ENCODE measurements at places on chromosomes 7 and 10.

- DNase-seq, result no peak
These were observed 40.7 kb downstream of the ZCCHC24 start for GRCh38 chr10:79404690-79405131.

- DNase-seq, result no peak
These were observed 341.5 kb upstream of the AOAH start for GRCh38 chr7:37065779-37066271.

DNA sequence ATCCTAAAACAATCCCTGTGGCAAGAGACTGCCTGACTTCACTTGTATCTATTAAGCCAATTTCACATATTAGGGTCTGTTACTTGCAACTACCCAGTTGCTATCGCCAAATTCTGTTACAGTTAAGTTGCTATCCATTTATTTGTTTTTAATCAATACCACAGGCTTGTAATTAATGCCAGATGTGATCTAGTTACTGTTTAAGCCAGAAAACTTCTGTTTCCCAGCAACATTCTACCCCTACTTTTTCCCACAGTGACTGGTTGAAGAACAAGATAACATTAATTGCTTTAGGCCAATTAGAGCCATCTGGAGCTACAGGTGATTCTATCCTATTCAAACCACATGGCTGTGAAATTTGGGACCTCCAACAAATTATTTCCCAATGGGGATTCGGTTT, 131.3 kb downstream of the ALOX5 start:
- DNase-seq, result no peak

- DNase-seq, result peak; percentile 45
These were observed 24.9 kb downstream of the NRBF2 start for GRCh38 chr10:63157845-63158624.

GRCh38 chr7:103521937-103522336, 75.9 kb upstream of the SLC26A5 start:
- no peak for DNase-seq

DNA sequence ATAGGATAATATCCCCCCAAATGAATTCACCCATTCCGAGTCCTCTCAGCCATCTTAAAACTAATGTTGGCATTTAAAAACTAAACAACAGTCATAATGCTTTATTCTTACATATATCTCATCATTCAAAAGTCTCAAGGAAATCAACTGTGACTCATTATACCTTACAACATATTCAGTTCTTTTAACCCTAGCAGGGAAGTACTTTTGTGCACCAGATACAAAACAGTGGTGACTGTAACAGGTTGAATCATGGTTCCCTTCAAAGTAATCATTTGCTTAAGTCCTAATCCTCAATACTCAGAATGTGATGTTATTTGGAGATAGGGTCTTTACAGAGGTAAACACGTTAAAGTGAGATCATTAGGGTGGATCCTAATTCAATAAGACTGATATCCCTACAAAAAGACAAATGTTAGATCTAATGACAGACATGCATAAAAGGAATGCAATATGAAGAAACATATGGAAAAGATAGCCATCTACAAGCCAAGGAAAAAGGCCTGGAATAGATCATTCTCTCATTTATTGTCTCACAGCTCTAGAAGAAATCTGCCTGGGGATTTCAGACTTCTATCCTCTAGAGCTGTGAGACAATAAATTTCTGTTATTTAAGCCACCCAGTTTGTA, 42.3 kb downstream of the RELN start:
- DNase-seq, result no peak

DNA sequence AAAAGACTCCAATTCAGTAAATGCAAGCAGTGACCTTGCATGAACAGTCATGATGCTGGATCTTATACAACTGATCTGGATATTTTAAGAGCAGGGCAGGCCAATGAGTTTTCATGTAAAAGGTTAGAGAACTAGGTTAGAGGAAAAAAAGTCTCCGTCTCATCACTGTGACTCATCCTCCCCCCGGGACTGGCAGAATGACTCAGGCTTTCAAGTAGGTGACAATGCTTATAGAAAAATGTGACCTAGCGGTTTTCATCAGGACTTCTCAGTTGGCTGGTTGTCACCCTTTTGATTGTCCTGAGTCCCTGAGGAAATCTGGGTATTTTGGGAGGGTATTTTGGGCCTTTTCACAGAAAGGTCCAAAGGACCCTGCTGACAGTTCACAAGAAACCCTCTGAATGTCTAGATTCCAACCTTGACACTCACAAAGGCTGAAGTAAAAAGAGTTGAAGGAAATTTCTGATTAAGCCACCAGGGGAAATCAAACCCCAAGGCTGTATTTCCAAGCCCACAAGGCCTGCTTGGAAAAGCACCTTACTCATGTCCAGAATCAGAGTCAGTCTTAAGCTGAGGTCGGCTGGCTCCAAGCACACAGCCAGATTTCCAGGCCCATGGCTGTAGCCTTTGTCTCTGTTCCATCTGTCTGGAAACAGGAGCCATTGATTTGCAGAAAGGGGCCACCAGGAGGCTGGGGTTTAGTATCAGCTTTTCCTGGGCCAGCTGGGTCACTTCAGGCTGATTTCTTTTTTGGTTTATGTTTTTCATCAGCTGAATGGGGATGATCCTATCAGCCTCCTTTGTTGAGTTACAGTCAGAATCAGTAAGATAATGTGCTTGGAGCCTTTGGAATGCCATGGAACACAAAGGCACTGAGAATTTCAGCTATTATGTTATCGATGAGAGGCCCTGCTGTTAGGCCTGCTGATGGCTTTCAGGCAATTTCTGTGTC, 226.4 kb upstream of the HABP2 start:
- no peak for DNase-seq

- no peak for DNase-seq
These were observed 211.9 kb downstream of the GALNT17 start for GRCh38 chr7:71343892-71344291.

DNA sequence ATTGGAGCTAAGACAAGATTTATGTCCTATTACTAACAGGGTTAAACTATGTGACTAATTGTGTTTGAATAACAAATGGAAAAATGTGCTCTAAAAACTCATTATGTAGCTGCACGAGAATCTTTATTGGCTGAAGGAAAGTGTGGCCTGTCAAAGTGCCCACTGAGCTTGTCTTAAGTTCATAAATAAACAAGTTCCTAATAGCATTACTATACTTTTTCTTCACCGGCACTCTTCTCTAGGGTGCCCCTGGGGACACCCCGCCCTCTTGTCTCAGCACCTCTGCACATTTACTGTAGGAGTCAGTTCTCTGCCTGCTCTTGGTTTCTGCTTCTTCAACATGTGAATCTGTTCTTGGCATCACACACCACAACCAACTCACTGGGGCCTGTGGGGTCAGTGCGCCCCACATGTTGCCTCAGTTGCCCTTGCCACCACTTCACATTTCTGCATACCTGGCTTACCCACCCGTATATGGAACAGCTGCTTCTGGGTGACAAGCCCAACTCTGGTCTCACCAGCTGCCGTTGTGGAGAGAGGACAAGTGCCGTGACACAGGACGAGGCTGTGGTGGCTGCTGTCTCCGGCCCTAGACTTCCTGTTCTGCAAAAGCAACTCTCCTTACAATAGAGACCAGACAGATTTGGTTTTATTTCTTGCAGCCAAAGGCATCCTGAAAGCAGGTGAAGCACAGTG, 96.3 kb upstream of the DDC start:
- DNase-seq, result no peak

DNA sequence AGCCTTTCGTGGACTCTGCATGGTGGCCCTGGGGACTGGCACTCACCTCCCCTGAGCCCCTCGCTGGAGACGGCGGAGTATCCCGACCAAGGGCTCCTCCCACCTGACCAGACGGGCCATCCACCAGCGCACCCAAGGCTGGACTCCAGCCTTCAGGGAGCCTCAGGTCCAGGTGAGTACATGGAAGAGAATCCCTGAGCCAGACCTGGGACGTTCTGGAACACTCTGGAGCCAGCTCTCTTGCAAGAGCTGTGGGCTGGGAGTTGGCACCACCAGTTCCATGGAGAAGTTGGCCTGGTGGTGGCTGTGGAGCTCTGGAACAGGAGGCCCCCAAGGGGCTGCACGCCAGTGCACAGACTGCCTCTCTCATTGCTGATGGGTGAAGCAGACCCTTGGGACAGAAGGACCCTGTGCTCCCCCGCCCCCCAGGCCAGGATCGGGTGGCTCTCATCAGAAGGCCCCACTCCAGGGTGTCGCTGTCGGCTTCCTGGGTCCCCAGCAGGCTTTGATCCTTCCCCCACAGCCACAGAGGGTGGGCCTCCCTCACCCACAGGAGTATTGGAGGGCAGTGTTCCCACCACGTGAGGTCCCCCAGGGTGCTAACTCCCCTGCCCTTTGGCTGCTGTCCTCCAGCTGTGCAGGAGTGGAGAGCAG, 189.9 kb downstream of the EBF3 start:
- no peak for DNase-seq

DNA sequence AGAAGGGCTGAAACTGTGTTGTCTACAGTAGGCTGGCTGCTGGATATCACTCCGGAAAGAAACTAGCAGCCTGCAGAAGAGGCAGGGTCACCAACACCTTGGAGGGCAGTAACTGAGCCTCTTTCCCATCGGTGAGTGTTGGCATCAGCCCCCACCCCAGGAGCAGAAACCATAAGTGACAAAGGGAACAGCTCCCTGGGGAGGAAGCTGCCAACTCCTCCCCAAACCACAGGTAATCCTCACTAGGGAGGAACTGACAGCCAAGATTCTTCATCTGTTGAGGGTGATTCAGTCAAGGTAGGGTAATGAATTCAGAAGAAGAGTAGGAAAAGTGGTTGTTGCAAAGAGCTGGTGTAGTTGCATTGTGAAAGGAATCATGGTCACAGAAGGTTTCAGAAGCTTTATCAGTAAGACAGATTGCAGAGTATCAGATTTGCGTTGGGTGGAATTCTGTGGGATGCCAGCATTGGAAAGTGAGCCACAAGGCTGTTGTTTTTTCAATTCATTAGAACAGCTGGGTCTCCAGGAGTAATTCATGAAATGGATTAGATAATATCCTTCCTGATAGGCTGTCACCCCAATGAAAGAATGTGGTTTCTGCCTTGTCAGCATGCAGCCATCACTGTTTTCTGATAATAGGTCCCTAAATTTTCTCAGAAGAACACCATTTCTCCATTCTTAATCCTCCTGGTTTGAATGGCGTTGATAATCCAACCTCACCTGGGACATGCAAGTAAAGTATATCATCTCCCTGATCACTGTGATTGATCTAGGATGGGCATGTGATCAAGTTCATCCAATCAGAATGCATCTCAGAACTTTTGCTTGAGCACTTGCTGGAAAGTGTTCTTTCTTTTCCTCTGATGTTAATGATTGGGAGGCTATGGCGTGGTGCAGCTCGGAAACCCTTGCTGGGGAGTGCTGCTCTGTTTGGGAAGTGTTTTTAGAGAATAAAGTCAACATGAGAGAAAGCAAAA, 75.0 kb upstream of the CTBP2 start:
- no peak for DNase-seq

- peak; percentile 27 for DNase-seq
These were observed 57.1 kb downstream of the STK17A start for GRCh38 chr7:43639858-43640491.

DNA sequence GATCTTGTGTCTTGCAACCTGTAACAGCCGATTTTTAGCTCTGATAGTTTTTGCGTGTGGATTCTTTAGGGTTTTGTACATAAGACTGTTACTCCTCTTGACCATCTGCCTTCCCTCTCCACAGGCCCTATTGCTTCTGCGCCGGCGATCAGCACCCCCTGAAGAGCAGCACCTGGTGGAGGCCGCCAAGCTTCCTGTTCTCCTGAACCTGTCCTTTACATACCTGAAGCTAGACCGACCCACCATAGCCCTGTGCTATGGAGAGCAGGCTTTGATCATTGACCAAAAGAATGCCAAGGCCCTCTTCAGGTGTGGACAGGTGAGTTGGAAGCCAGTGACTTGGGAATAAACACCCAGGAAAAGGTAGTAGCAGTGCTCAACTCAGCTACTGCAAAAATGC, 12.6 kb downstream of the FKBP6 start:
- no peak for DNase-seq

- DNase-seq, result no peak
These were observed 38.8 kb downstream of the CDHR3 start for GRCh38 chr7:106001886-106002285.

- DNase-seq, result no peak
These were observed 8.1 kb upstream of the SH2D4B start for GRCh38 chr10:80529604-80530003.
